D721Med (cell line): ENCODE measurements at places on chromosomes 5 and 9.

DNA sequence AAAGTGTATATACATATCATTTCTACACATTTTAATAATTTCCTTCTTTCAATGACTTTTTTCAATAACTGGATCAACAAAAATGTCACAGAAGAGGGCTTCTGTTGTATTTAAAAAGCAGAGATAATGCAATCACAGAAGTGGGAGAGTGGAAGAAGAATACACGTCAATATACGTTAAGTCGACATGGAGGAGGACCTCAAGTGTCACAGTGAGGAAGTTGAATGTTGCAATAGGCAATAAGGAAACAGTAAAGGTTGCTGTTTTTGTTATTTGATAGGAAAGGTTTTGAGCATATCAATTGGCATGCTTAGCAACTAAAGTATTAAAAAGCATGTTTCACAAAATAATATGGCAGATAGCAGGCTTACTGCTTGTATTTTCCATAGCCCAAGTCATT lies 184.0 kb upstream of the NR4A3 start:
- no peak for DNase-seq

DNA sequence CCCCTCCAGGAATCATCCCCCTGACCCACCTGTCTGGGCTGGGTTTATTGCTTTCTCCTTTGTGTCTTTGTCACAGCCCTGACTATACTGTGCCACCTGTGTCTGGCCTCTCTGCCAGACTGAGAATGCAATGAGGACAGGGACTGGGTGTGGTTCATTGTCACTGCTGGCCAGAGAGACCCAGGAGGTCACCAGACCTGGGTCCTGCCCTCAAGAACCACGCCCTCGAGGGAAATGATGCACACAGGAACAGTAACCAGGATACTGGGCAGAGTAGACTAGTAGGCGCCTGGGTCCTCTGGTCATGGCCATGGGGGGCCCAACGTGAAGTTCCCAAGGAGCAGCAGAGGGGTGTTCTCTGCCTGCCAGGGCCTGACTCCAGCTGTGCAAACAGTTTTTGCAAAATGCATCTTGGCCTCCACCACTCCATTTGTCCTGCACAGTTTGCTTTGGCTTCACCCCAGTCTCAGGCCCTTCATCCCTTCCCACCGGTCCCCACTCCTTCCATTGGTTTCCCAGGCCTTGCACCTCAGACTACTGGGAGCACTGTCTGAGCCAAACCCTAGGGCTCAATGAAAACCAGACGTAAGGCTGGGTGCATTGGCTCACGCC lies 17.8 kb downstream of the RGS3 start:
- DNase-seq: no peak

- no peak for DNase-seq
Observed at GRCh38 chr5:173689171-173689736, 72.8 kb upstream of the BOD1 start.

DNA sequence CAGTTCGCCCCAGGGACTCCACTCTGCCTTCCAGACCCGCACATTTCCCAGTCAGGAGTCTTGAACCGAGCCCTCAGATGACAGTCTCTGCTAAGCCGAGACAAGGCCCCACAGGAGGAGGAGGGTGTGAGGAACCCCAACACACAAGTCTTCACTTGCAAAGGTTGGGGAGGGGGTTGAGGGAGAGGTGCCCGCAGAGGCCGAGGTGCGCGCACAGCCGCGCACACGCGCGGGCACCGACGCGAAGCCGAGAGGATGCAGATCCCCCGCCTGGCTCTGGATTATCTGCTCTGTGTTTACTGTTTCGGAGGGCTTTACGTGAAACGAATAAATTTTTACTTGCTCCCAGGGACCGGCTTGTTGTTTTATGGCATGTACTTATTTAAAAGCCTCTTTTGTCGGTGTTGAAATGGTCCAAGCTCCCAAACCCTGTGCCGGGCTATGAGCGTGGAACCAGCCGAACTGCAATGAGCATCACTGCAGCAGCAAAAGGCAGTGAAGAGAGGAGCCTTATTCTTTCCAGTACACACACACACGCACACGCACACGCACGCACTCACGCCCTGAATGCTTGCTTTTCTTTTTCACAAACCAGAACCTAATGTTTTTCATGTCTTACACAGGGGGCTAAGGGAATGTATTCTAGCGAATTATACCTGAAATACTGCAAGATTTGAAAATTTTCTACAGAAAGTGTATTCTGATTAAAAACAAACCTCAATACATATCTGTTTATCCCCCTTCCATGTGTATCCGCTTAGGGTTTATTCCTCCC lies 297.7 kb downstream of the PARP8 start:
- no peak for DNase-seq

DNA sequence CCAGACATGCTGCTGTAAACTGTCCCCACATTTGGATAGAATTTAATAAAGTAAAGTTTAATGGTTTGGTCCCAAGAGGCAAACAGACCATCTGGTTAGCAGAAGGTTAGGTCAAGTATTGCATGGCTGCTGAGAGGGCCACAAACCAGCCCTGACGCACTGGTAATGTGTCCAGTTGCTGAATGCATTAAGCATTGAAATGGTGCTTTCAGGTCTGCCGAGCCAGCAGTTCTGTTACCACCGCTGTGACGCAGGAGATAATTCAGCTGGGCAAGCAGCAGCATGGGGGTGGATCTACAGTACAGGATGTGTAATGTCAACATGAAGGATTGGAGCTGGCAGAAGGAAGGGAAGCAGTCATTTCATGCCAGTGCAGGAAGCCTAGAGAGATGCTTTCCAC lies 16.0 kb downstream of the ZNF462 start:
- DNase-seq: no peak

GRCh38 chr5:73214306-73214705 lies 41.3 kb downstream of the TMEM174 start:
- DNase-seq: no peak

GRCh38 chr5:74476819-74477453 lies 163.6 kb downstream of the ENC1 start:
- no peak for DNase-seq

GRCh38 chr5:169791251-169791650 lies 154.2 kb downstream of the DOCK2 start:
- DNase-seq: no peak

DNA sequence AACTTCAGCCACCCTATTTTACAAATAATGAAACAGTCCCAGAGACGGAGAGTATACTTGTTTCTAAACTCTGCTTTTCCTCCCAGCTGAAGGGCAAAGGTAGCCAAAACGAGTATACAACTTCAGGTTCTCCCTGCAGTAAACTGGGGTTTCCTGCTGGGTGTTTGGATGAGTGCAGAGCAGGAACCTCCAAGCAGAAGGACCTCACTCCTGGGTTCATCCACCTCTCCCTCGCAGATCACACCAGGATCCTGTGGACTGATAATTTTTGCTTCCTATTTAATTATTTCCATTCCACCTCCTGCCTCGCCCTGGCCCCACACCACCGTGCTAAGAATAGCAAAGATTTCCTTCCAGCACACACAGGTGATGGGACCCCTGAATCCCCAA lies 2.0 kb upstream of the FOXB2 start:
- DNase-seq: no peak

DNA sequence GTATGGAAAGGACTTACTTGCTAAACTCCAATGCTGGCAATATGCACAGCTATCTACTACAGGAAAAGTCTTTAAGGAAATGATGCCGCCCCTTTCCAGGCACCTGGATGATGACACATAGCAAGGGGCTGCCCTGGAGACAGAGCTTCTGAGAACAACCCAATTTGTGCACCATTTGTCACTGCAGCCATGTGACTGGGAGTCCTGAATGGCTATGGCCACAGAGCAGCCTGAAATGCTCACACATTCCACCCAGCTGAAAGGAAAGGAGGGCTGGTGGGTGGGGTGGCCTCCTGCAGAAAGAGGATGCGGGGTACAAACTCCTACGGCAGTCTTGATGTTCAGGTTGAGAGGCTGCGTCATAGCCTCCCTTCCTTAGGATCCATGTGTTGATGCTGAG lies 70.1 kb upstream of the FSTL4 start:
- DNase-seq: no peak

DNA sequence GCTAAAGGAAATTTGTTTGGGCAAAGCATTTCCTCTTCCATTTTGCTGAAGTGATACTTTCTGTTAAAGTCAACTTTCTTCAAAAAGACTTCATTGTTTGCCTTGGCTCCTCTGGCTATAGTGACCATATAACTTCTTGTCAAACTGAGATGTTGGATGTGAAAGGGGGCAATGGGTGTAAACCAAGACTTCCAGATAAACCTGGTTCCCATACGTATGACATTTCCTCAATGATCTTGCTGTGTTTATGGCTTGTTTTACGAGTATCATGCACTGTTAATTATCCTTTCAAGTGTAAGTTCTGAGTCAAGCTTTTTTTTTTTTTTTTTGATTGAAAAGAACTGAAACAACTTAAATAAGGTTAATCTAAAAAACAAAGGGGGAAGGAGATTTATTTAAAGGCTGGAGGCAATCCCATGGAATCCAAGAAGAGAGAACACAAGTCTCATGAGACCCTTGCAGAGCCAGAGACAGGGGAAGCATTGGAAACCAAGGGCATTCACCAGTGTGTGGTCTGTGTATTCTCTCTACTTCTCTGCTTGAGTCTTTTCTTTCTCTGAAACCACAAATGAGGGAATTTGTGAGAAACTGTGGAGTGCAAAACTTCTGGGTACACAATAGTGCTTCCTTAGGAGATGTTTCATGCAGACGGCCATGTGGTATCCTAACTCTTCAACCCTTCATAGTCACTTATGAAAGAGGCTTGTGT lies 335.3 kb downstream of the RAB3C start:
- DNase-seq: no peak

- DNase-seq: no peak
Observed at GRCh38 chr5:131994533-131995226, 16.8 kb downstream of the ACSL6 start.

DNA sequence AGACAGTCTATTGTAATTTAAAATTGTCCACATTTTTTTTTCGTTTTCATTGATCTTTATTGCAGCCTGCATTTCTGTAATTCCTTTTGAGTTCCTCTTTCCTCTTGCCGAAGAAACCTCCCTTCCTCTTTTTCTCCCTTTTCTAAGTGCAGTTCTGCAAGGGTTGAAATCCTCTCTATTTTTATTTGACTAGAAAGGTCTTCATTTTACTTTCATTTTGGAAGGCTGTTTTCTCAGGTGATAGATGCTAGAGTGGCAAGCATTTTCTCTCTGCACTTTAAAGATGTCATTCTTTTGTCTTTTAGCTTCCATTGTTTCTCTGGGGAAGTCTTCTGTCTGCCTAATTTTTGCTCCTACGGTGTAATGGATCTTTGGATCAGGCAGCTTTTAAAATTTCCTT lies 248.5 kb downstream of the SMARCA2 start:
- no peak for DNase-seq

DNA sequence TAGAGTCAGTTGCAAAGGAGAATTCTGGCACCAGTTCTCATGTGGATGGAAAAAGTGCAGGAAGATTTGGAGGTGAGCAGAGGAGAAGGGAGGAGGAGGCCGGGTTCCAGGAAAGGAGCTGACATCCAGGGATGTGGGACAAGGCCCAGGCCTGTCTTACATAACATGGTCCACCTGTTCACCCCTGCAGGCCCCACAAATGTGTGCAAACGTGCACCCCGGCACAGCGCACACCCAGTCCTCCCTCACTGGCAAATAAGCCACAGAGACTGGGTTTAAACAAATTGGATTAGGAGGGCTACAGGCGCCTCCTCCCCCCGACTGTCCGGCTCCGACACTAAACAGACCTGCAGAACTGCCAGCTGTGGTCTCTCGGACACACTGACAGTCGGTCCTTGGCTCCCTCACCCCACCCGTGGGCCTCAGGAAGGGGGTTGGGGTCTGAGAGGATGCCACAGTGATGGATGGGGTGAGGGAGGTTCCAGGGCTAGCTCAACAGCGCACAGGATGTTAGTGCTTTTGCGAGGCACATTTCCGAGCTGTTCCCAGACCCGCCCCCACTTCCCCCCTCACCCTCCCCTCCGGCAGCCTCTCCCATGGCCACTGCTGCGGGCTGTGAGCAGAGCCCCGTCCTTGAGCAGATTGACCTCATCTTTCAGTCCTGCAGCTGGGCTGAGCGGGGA lies 43.4 kb upstream of the IL17B start:
- DNase-seq: peak; percentile 81

GRCh38 chr9:1880038-1880565 lies 135.0 kb upstream of the SMARCA2 start:
- no peak for DNase-seq

- DNase-seq: no peak
Observed at GRCh38 chr9:77800924-77801551, 152.9 kb upstream of the GNA14 start.

GRCh38 chr9:23412046-23412445 lies 414.0 kb downstream of the ELAVL2 start:
- DNase-seq: no peak

GRCh38 chr9:129073404-129073803 lies 7.5 kb upstream of the DOLPP1 start:
- DNase-seq: no peak

GRCh38 chr9:110092792-110093191 lies 115.2 kb downstream of the C9orf152 start:
- DNase-seq: no peak

GRCh38 chr5:66639037-66639436 lies 42.8 kb downstream of the MAST4 start:
- no peak for DNase-seq

- DNase-seq: no peak
Observed at GRCh38 chr5:102818345-102818744, 63.2 kb downstream of the PAM start.

- DNase-seq: no peak
Observed at GRCh38 chr5:168137265-168137664, 154.2 kb upstream of the WWC1 start.

- DNase-seq: no peak
Observed at GRCh38 chr5:150604894-150605440, 35.5 kb upstream of the SYNPO start.

- no peak for DNase-seq
Observed at GRCh38 chr9:73441890-73442818, 290.5 kb downstream of the ANXA1 start.
